GM23248 (cell line): ENCODE measurements at places on chromosomes 4 and X. TPM values are rescaled to one million over a fixed set of nuclear protein-coding genes. Genes with fewer than 3 reads are reported as not detected.

ABLIM2 gene
- not detected in 2 replicates for total RNA-seq

PROM1 gene
- total RNA-seq, result not detected in 2 replicates

RASGEF1B gene
- total RNA-seq, result not detected in 2 replicates

MAGEB2 gene
- total RNA-seq, result not detected in 2 replicates

NSUN7 gene
- total RNA-seq, result not detected in 2 replicates

RRAGB gene
- 12.9 and 19.0 TPM in 2 replicates for total RNA-seq

CPLX1 gene
- not detected in 2 replicates for total RNA-seq

UGT2A3 gene
- total RNA-seq, result not detected in 2 replicates

HTR2C gene
- total RNA-seq, result not detected in 2 replicates

SCD5 gene
- total RNA-seq, result 37.6 and 39.8 TPM in 2 replicates

GRCh38 chrX:70026851-70027200 is 22.9 kb downstream of the AWAT2 start:
- no peaks in the 10 kb centered on the region for H3K27me3 ChIP-seq
- no peaks in the 10 kb centered on the region for H3K4me1 ChIP-seq
- no peak for DNase-seq
- H3K4me3 ChIP-seq, result no peak overlapping the region

- no peaks in the 10 kb centered on the region for H3K27me3 ChIP-seq
- DNase-seq, result no peak
- peaks cover 64% of the 10 kb centered on the region for H3K4me1 ChIP-seq
- H3K36me3 ChIP-seq, result no peaks in the 10 kb centered on the region
- H3K27ac ChIP-seq, result peak overlapping the region; percentile 25
Measured at GRCh38 chr4:85792376-85793232, 317.7 kb downstream of the ARHGAP24 start.

DNA sequence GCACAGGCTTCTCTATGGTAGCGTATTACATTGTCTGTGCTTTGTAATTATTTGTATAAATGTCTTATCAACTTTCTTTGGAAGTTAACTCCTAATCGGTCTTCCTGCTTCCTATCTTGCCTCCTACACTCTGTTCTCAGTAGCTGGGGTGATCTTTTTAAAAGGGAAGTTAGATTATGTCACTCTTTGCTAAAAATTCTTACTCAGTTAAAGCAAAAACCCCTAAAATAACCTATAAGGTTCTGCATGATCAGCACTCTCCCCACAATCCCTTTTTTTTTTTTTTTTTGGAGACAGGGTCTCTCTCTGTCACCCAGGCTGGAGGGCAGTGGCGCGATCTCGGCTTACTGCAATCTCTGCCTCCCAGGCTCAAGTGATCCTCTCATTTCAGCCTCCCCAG is 2.6 kb upstream of the PRPS1 start:
- H3K27ac ChIP-seq, result no peak overlapping the region
- H3K36me3 ChIP-seq, result no peaks in the 10 kb centered on the region
- no peak overlapping the region for H3K4me3 ChIP-seq
- no peak for DNase-seq
- H3K27me3 ChIP-seq, result no peaks in the 10 kb centered on the region
- H3K4me1 ChIP-seq, result 0 out of 2 replicates have a peak, but pooled peaks cover 3% of the 10 kb centered on the region

GRCh38 chrX:46961574-46962283 is 49.5 kb downstream of the JADE3 start:
- peaks cover 6% of the 10 kb centered on the region; the same call in 1 of the 2 replicates for H3K4me1 ChIP-seq
- no peaks in the 10 kb centered on the region for H3K36me3 ChIP-seq
- no peak for DNase-seq
- no peak overlapping the region for H3K4me3 ChIP-seq
- H3K27ac ChIP-seq, result no peak overlapping the region
- no peaks in the 10 kb centered on the region for H3K27me3 ChIP-seq

GRCh38 chr4:157957905-157958304 is 214.9 kb downstream of the GASK1B start:
- no peaks in the 10 kb centered on the region for H3K4me1 ChIP-seq
- no peak for DNase-seq
- H3K36me3 ChIP-seq, result no peaks in the 10 kb centered on the region
- no peak overlapping the region for H3K4me3 ChIP-seq
- no peaks in the 10 kb centered on the region; the same call in 1 of the 2 replicates for H3K27me3 ChIP-seq

- H3K27me3 ChIP-seq, result no peaks in the 10 kb centered on the region
- no peak overlapping the region for H3K4me3 ChIP-seq
- H3K4me1 ChIP-seq, result peaks cover 9% of the 10 kb centered on the region; the same call in 1 of the 2 replicates
- H3K36me3 ChIP-seq, result no peaks in the 10 kb centered on the region
Measured at GRCh38 chrX:15373976-15374375, 10.2 kb downstream of the VEGFD start.

DNA sequence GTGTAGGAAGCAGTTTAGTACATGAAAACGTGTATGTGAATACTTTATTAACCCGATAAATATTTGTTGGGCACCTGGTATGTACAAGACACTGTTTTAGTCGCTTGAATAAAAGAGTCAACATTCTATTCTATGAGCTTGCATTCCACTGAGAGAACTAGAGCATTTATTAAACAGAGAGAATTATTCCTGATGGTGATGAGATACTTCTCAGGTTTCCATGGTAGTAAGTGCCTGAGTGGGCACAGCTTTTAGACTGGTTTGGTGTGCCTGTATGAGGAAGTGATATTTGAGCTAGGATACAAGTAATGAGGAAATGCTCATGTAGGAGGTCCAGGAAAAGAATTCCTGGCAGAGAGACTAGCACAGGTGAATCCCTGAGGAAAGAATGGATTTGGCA is 94.2 kb downstream of the ATP10D start:
- no peaks in the 10 kb centered on the region for H3K27me3 ChIP-seq
- peaks cover 70% of the 10 kb centered on the region for H3K36me3 ChIP-seq
- H3K4me1 ChIP-seq, result no peaks in the 10 kb centered on the region
- no peak overlapping the region for H3K27ac ChIP-seq

DNA sequence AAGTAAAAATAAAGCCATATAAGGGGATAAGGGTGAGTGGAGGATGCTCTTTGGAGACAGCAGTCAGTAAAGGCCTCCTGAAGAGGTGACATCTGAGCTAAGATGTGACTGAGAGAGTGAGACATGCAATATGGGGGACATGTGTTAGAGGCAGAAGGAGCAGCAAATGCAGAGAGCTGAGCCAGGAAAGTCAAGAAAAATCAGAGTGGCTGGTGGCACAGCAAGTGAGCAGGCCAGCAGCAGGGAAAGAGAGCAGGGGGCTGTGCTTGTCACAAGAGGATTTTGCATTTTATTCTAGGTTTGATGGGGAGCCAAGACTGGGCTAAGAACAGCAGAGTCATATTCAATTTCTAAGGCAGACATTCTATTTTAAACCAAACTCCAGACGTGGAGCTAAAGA is 394.5 kb downstream of the KCNIP4 start:
- no peaks in the 10 kb centered on the region for H3K27me3 ChIP-seq
- no peak for DNase-seq

DNA sequence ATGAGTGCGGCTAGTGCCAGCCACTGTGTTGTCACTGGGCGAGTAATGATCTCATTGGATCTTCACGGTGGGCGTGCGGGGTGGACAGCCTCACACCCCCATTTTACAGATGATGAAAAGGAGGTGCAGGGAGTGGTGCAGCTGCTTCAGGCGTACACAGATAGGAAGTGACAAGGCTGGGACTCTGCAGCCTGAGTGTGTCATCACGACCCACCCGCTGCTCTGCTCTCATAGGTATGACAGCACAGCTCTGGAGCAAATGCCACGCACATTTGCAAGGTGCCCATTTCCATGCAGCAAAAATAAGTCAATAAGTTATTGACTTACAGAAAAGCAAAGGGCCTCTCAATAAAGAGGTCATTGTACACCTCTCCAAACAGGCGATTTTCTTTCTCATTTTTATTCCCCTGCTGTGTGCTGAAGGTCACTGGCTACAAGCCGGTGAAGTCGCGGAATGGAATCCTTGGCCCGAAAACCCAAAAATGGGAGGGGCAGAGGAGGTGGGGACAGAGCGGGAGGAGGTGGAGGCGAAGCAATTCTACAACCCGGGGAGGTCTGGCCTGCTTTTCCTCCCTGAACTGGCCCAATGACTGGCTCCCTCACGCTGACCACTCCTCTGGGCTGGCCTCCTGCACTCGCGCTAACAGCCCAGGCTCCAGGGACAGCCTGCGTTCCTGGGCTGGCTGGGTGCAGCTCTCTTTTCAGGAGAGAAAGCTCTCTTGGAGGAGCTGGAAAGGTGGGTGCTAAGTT is at the start of gene SOD3:
SOD3 (plus strand) TSS at position 658 of the 750 bp plus-strand sequence. CDS start 3,949 bp downstream, outside the sequence.
- peak within 1 kb of the TSS; percentile 55 for H3K27ac ChIP-seq
- DNase-seq, result peak; percentile 92
- no peaks in the 10 kb centered on the region for H3K36me3 ChIP-seq
- no peaks in the 10 kb centered on the region for H3K27me3 ChIP-seq

DNA sequence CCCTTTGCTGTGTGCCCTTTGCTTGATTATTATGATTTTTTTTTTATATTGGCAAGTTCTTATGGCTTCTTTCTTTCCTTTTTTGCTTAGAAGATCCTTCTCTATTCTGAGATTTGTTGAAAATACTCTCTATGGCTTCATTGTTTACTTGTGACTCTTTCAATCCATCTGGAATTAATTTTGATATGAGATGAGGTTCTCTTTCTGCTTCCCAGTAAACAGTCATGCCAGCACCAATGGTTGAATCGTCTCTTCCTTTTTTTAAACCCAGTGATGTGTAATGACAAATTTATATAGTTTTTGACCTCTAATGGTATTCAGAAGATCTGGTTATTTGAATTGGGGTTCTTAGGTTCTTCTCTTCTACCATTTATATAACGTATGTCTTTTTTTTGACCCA is 121.8 kb downstream of the ARHGAP10 start:
- peaks cover 21% of the 10 kb centered on the region for H3K4me1 ChIP-seq
- no peaks in the 10 kb centered on the region for H3K27me3 ChIP-seq
- peak; percentile 92 for DNase-seq
- H3K27ac ChIP-seq, result peak overlapping the region; percentile 80
- H3K4me3 ChIP-seq, result peak overlapping the region; percentile 25
- peaks cover 10% of the 10 kb centered on the region for H3K36me3 ChIP-seq

DNA sequence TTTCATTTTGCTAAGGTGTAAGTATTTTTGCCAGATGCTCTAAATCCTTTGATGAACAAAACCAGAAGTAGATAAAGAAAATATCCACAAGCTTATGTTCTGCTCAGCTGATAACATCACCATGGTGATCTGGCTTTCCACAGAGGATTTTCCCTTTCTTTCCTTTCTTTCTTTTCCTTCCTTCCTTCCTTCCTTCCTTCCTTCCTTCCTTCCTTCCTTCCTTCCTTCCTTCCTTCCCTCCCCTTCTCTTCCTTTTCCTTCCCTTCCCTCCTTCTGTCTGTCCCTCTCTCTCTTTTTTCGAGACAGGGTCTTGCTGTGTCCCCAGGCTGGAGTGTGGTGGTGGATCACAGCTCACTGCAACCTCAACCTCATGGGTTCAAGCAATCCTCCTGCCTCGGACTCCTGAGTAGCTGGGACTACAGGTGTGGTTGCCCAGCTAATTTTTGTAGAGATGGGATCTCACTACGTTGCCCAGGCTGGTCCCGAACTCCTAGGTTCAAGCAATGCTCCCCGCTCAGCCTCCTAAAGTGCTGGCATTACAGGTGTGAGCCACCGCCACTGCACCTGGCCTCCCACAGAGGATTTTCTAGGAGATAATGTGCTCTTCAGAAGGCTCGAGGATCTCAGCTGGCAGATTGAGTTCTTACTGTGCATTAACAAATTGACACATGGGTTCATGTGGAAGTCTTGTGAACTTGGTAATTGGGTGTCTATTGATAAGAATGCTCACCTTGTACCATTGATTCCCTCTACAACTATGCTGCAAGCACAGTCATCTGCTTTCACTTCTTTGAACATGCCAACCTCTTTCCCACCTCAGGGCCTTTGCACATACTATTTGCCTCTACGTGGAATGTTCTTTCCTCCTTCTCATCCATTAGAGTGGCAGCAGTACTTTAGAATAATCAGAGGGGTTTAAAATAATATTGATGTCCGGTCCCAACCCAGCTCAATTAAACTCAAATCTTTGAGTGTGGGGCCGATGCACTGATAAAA is 1.4 kb upstream of the RHOH start:
- no peak overlapping the region for H3K4me3 ChIP-seq
- H3K4me1 ChIP-seq, result no peaks in the 10 kb centered on the region
- DNase-seq, result no peak

DNA sequence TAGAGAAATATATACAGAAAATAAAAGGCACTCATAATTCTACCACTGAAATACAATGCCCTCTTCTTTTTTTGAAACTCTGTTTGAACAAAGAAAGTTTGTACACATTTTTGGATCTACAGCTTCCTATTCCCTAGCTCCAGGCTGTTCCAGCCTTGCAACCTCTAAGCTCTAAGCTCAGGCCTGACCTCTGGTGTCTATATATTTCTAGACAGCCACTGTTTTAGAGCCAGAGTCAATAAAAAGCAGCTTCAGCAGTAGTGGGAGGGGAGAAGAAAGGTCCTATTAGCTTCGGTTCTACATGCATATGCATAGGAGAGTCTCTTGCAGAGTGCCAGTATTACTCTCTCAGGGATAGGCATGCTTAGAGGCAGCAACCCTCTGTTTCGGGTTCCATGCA is 39.7 kb downstream of the CLDN2 start:
- H3K27ac ChIP-seq, result no peak overlapping the region
- no peak overlapping the region for H3K4me3 ChIP-seq
- peak; percentile 37 for DNase-seq

- no peak for DNase-seq
- no peaks in the 10 kb centered on the region for H3K4me1 ChIP-seq
- H3K27me3 ChIP-seq, result no peaks in the 10 kb centered on the region
- H3K36me3 ChIP-seq, result no peaks in the 10 kb centered on the region
Measured at GRCh38 chr4:150096625-150097024, 18.4 kb downstream of the DCLK2 start.

- no peaks in the 10 kb centered on the region for H3K36me3 ChIP-seq
- no peaks in the 10 kb centered on the region for H3K27me3 ChIP-seq
- H3K27ac ChIP-seq, result no peak overlapping the region
- peak overlapping the region; percentile 74 for H3K4me3 ChIP-seq
- no peaks in the 10 kb centered on the region for H3K4me1 ChIP-seq
Measured at GRCh38 chrX:136147976-136148375, 643 bp downstream of the FHL1 start.

DNA sequence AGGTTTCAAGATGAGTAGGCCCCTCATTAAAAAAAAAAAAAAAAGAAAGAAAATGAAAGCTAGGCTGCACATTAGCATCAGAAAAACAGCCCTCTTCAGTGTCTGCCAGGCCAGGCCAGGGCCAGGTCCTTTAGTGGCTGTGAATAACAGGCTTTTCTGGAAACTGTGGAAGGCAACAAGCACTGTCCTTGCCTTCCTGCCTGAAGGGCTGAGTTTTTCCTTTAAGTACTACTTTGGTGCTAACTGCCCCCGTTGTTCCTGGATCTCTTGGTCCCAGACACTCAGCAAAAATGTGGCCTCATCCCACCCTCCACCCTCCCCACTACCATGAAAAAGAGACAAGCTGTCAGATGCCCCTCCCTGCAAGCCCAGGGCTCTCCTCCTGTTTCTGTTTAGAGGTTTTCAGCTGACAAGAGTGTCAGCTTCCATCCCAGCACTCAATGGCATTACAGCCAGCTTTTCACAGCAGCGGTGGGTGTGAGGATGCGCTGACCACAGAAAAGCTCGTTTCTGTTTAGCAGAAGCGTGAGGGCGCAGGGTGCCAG is 174.2 kb downstream of the NHS start:
- H3K27ac ChIP-seq, result no peak overlapping the region
- peaks cover 12% of the 10 kb centered on the region for H3K4me1 ChIP-seq
- no peak overlapping the region for H3K4me3 ChIP-seq
- H3K36me3 ChIP-seq, result no peaks in the 10 kb centered on the region
- DNase-seq, result no peak

- H3K4me3 ChIP-seq, result peak overlapping the region; percentile 96
- H3K27me3 ChIP-seq, result no peaks in the 10 kb centered on the region
- H3K4me1 ChIP-seq, result peaks cover 34% of the 10 kb centered on the region
- peak; percentile 99 for DNase-seq
- H3K27ac ChIP-seq, result peak overlapping the region; percentile 88
- H3K36me3 ChIP-seq, result no peaks in the 10 kb centered on the region
Measured at GRCh38 chr4:6986781-6987587, 56.2 kb upstream of the TADA2B start.

GRCh38 chrX:109872021-109872732 is 130.7 kb upstream of the TMEM164 start:
- H3K36me3 ChIP-seq, result no peaks in the 10 kb centered on the region
- DNase-seq, result peak; percentile 27
- no peak overlapping the region for H3K27ac ChIP-seq
